ENCODE measurements at places on chromosomes 5 and 9. TPM values are rescaled to one million over a fixed set of nuclear protein-coding genes. Genes with fewer than 3 reads are reported as not detected.
A peak's percentile ranks its signal among the peaks of the same experiment; 100 is the strongest.

The PCDHB10 gene
- 1.5 TPM for total RNA-seq

The BTNL9 gene
- 0.88 TPM for total RNA-seq

DNA sequence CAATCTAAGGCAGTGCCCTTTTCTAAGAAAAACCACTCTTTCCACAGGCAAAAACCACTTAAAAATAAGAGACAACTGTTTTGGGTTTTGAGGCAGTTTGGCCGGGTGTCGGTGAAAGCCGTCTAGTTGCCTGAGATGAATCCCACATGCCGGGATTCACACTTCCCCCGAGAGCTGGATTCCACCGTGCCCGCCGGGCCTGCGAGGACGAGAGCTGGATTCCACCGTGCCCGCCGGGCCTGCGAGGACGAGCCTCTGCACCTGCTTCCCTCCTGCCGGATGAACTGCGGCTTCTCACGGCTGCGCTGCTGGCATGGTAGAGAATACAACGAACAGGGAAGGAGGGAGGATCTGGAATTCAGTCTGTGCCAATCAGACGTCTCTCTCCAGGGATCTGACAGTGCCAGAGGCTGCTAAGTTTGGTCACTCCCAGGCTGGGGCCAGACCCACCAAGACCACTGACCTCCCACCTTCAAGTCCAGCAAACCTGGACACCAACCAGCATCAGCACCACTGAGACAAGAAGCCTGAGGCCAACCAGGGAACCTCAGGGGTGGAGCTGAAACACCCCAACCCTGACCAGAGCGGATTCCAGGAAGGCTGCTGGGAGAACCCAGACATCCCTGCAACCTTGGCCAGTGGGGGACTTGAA, 23.0 kb downstream of the VAV2 start:
- H3K27me3 ChIP-seq, result no peaks in the 10 kb centered on the region
- no peak overlapping the region for H3K27ac ChIP-seq
- DNase-seq, result no peak
- H3K4me1 ChIP-seq, result no peaks in the 10 kb centered on the region

GRCh38 chr9:34079181-34079580, 30.5 kb upstream of the UBAP2 start:
- H3K27me3 ChIP-seq, result no peaks in the 10 kb centered on the region
- H3K36me3 ChIP-seq, result no peaks in the 10 kb centered on the region
- DNase-seq, result no peak
- H3K27ac ChIP-seq, result no peak overlapping the region

GRCh38 chr9:33166231-33167083, 679 bp downstream of the B4GALT1 start:
- H3K27me3 ChIP-seq, result no peaks in the 10 kb centered on the region
- DNase-seq, result no peak
- no peak overlapping the region for H3K27ac ChIP-seq
- no peaks in the 10 kb centered on the region for H3K36me3 ChIP-seq
- peak overlapping the region; percentile 84 for H3K4me3 ChIP-seq

- H3K4me1 ChIP-seq, result no peaks in the 10 kb centered on the region
- DNase-seq, result no peak
- H3K36me3 ChIP-seq, result no peaks in the 10 kb centered on the region
- no peak overlapping the region for H3K27ac ChIP-seq
- H3K27me3 ChIP-seq, result no peaks in the 10 kb centered on the region
- H3K4me3 ChIP-seq, result no peak overlapping the region
Observed at GRCh38 chr9:82583524-82583923, 479.4 kb downstream of the RASEF start.

DNA sequence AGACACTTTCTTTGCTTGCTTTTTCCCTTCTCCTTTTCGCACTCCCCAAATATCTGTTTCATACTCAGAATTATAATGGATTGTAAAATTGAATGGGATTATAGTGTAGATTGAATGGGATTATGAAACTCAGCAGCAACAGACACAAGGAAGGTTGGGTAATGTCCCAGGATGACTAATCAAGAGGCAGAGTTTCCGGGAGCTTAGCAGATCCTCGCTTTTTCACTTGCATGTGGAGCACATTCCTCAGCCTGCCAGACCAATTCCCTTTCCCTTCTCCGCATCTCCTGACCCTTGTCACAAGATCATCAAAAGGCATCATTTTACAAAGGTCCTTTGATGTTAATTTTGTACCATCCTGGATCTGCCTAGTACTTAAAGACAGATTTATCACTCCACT, 55.1 kb upstream of the SLC1A1 start:
- H3K27me3 ChIP-seq, result no peaks in the 10 kb centered on the region
- 0 out of 2 replicates have a peak, but pooled peaks cover 4% of the 10 kb centered on the region for H3K36me3 ChIP-seq
- no peak for DNase-seq
- H3K27ac ChIP-seq, result no peak overlapping the region

DNA sequence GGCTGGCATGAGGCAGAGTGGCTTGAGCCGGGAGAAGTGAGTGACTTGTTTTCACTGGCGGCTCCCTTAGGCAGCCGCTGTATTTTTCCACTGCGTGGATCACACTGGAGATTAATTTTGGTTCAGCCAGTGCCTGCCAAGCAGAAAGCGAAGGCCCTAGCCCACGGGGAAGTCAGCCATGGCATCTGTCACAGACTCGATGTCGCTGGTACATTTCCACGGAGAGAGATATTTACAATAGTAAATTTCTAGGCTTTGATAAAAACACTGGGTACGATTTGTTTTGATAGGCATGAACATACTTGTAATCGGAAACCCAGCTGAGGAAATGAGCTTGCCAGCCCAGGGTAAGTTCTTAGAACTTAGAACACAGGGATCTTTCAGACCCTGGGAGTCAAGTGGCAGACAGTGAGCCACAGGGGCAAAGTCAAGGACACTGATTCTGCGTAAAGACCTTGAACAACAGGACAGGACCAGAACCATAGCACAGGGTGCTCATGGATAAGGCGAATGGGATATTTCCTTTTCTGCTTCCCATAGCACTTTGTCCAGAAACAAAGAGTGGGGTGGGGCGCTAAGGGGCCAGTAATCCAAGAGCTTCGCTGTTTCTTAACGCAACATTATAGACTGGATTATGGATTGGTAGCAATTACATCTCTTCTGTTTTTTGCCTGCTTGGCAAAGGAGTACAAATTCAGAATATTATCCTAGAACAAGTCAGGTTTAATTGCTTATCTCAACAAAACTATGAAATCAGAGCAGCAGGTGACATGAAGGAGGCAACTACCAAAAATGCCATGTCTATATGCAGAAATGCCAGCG, 4.5 kb downstream of the DUSP1 start:
- H3K36me3 ChIP-seq, result peaks cover 11% of the 10 kb centered on the region
- no peaks in the 10 kb centered on the region for H3K4me1 ChIP-seq
- H3K27ac ChIP-seq, result no peak overlapping the region
- 0 out of 2 replicates have a peak overlapping the region, but pooled peaks have one; percentile 10 for H3K4me3 ChIP-seq
- no peak for DNase-seq

DNA sequence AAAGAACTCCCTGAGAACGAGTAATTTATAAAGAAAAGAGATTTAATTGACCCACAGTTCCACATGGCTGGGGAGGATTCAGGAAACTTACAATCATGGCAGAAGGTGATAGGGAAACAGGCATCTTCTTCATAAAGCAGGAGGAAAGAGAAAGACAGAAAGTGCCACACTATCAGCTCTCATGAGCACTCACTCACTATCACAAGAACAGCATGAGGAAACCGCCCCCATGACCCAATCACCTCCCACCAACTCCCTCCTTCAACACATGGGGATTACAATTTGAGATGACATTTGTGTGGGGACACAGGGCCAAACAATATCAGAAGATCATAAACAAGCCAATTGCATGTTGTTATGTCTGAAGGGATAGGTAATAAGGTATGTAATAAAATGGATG, 935.9 kb upstream of the COX7C start:
- no peaks in the 10 kb centered on the region for H3K27me3 ChIP-seq
- H3K4me3 ChIP-seq, result no peak overlapping the region
- H3K36me3 ChIP-seq, result no peaks in the 10 kb centered on the region
- no peaks in the 10 kb centered on the region for H3K4me1 ChIP-seq
- no peak overlapping the region for H3K27ac ChIP-seq
- DNase-seq, result no peak

DNA sequence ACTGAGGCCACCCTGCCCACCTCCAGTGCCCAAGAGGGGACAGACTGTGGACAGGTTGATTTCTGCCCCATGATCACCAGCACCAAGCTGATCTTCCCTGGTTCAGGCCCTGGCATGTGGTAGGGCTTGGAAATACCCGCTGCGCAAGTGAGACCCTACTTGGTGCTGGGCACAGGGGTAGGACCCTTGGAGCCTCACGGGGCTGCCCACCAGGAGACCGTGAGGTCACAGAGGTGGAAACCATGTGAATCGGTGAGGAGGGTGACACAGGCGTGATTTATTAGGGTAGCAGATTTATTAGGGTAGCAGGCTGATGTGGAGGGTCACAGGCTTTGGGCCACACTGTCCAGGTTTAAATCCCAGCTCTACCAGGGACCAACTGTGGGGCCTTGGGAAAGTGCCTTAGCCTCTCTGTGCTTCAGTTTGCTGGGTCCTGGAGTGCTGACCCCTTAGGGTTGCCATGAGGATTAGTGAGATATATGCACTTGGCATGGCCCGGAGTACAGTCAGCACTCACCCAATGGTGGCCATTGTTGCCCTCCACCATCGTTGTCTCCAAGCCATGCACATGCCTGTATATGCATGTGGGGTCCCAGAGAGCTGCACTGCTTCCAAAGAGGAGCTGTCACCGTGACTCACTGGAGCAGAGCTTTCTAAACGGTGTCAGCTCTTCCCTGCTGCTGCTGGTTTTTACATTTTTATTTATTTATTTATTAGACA, 20.9 kb upstream of the DUSP1 start:
- no peak overlapping the region for H3K27ac ChIP-seq
- H3K36me3 ChIP-seq, result no peaks in the 10 kb centered on the region
- no peaks in the 10 kb centered on the region for H3K27me3 ChIP-seq
- DNase-seq, result peak; percentile 18
- H3K4me3 ChIP-seq, result no peak overlapping the region

DNA sequence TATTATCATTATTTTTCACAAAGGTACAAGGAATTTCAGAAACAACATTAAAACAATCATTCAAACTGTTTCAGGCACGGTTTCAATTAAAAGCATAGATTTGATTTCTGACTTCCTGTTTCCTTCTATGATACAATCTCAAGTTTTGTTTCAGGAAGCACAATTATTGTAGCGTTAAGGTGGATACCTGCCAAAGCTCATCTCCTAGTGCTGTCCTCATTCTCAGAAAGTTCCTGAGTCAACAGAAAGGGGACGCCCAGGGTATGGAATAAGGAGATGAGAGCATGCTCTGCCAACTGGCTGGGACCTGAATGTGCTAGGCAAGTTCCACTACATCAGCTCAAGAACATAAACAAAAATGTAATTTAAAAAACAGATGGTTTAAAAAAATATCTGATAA, 2.0 kb upstream of the TRIM14 start:
- DNase-seq, result no peak
- peaks cover 5% of the 10 kb centered on the region for H3K36me3 ChIP-seq
- no peak overlapping the region for H3K27ac ChIP-seq
- no peak overlapping the region for H3K4me3 ChIP-seq
- H3K4me1 ChIP-seq, result no peaks in the 10 kb centered on the region

GRCh38 chr5:176855598-176855997, 43.5 kb downstream of the HK3 start:
- H3K36me3 ChIP-seq, result no peaks in the 10 kb centered on the region
- no peak overlapping the region for H3K4me3 ChIP-seq
- DNase-seq, result no peak
- H3K27ac ChIP-seq, result no peak overlapping the region
- H3K4me1 ChIP-seq, result no peaks in the 10 kb centered on the region
- no peaks in the 10 kb centered on the region for H3K27me3 ChIP-seq

GRCh38 chr5:64318175-64318574, 152.5 kb downstream of the RNF180 start:
- H3K27me3 ChIP-seq, result no peaks in the 10 kb centered on the region
- H3K4me3 ChIP-seq, result no peak overlapping the region
- no peak for DNase-seq
- H3K27ac ChIP-seq, result no peak overlapping the region
- H3K36me3 ChIP-seq, result no peaks in the 10 kb centered on the region

DNA sequence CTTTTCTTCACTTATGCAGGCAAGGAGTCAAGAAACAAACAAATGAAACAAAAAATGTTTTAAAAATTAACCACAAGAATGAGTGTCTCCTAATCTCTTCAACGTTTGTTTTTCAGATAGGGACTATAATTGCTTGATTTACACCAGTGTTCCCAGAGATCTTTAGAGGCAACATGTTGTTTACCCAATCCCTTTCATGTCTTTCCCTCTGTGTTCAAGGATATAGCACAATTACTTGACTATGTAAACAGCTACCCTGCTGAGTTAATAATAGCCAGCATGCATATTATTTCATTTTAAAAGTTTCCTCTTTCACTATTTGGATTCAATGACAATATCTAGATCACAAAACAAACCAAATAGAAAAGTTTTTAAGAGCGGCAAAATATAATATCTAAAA, 25.1 kb upstream of the SHISAL2B start:
- no peak overlapping the region for H3K27ac ChIP-seq
- H3K27me3 ChIP-seq, result no peaks in the 10 kb centered on the region

Measured in H9 (cell line).